T-helper 2 cell treated with Interferon-gamma antibody and Interleukin-4, amounts not matched to agents 5 μg/mL and 100 μg/mL, for 36 hours (primary cell): ENCODE measurements at places on chromosomes 7 and 10.

DNA sequence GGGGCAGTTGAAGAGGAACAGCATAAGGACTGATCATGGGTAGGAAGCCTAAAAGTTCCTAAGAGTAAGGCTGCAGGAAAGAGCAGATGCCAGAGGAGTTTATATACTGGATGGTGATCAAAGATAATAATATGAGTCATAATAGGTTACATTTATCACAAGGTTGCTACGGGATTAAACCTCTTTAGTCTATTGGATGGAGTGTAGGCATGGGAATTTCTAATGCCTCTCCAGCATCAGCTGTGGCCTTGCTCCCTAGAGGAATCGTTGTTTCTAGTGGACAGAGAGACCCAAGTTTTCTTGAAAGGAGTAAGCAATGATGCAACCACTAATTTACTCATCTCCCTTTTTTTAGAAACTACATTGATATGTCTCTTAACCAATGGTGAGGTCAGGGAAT is 213.4 kb downstream of the GPR37 start:
- no peak for DNase-seq

DNA sequence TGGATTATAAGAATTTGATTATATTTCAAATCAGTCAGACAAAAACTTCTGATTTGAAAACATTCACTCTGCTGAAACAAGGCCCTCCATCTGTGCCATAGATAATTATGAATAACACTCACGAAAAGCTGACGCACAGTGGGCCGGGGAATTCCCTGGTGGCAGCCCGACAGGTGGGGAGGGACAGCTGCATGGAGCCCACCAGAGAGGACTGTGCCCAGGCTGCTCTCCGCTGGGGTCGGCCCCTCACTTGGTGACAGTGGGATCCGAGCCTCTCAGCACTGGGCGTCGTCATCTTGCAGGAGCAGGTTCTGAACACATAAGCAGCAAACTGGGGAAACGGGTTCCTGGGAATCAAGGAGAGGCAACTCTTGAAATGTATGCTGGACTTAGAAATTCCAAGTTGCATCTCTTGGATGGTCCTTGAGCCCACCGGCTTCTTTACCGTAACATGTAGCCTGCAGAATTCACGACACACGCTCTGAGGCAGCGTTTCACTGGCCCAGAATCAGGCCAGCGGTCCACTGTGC is 41.4 kb downstream of the AFAP1L2 start:
- DNase-seq, result no peak

GRCh38 chr7:105079348-105079747 is 65.3 kb downstream of the KMT2E start:
- DNase-seq, result no peak

DNA sequence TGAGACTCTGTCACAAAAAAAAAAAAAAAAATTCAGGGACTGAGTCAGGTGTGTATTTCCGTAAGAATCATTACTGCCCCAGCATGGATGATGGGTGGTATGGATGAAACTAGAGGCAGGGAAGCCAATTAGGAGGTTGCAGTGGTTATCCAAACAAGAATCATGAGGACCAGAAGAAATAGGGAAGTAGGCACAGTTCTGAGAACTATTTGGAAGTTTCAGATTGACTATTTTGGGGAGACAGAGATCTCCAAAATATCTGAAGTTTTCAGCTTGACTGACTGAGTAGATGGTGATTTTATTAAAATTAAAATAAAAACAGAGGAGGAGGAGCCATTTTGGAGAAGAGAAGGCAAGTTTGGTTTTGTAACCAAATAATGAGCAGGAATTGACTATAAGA is 119.4 kb upstream of the NRBF2 start:
- no peak for DNase-seq

- DNase-seq, result no peak
Measured at GRCh38 chr10:127984945-127985344, 78.0 kb downstream of the PTPRE start.

DNA sequence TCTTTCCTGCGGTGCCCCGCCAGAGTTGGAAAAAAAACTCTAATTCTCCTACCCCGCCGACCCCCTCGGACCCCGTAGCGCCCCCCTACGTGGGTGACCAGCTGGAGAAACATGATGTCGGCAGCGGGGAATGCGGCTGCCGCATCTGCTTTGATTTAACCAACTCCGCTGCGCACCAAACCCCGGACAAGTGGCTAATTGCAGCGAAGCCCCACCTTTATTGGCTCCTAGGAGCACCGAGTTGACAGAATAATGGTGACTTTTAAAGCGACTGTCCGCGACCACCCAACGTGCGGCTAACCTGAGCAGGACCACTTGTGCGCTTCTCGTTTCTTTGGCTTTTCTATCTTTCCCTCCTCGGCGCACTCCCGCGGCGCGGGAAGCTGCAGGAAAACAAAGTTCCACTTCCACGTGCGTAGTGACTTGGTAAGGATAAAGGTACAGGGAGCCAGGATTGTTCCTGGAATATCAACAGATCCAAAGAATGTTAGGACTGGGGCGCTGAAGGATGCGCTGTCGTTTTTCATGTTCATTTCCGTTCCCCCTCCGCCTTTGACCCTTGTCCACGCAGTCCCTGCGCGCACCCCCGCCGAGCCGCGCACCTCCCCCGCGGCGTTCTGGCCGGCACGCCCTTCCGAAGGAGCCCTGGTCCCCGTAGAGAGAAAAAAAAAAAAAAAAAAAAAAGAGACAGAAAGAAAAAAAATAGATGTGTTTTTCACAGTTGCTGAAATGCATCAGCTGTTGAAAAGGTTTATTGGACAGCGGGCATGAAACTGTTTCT is 1.4 kb downstream of the WNT16 start:
- no peak for DNase-seq

DNA sequence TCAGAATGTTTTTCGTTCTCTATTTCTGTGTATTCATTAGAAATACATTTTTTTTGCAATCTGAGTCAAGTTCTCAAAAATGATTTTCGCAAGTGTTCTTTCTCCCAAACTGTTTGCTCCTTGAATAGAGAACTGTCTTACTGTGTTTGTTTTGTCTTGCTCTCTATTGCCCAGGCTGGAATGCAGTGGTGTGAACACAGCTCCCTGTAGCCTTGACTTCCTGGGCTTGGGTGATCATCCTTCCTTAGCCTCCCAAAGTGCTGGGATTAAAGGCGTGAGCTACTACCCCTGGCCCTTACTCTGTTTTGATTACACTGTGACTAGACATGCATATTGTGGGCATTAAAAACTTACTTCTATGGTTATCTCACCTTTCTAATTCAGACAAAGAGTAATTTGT is 56.7 kb downstream of the LUC7L2 start:
- DNase-seq, result no peak

GRCh38 chr10:1310271-1310789 is 254.1 kb downstream of the WDR37 start:
- DNase-seq, result no peak

DNA sequence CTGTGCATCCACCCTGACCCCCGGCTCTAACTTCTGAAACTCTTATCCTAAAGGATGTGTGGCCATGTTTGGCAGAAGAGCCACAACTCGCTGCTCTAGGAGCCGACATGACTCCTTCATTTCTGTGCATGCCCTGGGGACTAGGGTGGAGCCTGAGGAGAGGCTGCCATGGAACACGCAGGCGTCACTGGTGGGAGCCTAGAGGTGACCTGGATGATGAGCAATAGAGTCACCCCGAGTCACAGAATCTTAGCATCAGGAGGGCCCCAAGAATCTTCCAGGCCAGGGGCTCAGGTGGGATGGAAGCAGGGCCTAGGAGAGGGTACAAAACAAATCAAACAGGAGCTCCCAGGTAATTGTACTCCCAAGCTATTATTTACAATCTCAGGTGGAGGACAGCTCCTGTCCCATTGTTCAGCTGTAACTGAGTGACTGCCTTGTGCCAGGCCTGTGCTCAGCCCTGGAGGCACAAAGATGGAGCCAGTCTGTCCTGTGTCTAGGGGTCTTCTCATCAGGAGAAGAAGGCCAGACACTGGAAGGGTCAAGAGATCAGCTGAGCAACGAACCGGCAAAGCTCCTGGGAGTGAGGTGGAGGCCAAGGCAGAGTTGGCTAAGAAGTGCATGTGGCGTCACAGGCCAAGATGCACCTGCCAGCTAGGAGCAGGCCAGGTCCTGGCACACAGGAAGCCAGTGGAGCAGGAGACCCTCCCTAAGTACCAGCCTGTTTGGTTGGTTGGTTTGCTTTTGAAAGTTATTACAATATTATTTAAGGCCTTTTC is 5.8 kb upstream of the ZNF22 start:
- DNase-seq, result no peak

GRCh38 chr7:31864646-31865045 is 177.6 kb downstream of the PPP1R17 start:
- DNase-seq, result no peak

DNA sequence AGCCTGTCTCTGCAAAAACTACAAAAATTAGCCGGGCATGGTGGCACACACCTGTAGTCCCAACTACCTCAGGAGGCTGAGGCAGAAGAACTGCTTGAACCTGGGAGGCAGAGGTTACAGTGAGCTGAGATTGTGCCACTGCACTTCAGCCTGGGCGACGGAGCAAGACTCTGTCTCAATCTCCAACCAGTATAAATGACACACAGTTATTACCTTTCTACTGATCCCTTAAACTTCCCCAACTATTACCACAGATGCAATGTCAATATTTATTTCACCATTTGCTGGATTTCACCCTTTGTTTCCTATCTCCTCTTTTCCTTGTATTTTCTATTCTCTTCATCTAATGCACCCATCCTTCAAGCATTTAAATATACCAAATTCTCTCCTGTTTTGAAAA is 431.8 kb downstream of the GRM8 start:
- DNase-seq, result no peak

GRCh38 chr7:15015545-15016314 is 113.2 kb upstream of the DGKB start:
- DNase-seq, result no peak

GRCh38 chr10:68171539-68172080 is 60.3 kb downstream of the ATOH7 start:
- DNase-seq, result no peak

DNA sequence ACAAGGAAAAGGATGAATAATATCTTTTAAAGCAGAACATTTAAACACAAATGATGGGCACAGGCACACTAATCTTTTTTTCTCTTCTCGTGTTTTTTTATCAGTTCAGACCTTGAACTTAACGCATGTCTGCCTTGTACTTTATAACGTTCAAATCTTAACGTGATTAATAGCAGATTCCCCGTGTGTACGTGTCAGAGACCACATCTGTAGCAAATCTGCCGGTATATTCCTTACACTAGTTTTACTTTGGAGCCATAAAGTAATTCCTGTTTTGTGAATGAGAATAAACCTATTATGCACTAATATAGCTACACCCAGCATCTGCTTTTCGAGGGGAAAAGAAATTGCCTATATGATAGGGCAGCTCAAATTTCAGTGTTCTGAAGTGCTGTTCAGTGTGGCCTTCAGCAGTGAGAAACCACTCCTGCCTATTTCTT is 166.0 kb upstream of the TCF7L2 start:
- DNase-seq, result no peak

GRCh38 chr10:84654671-84655070 is 326.3 kb downstream of the CCSER2 start:
- DNase-seq, result no peak

GRCh38 chr10:75404815-75405597 is 3.4 kb upstream of the ZNF503 start:
- DNase-seq, result no peak

- DNase-seq, result no peak
Measured at GRCh38 chr10:97338041-97338440, 3.5 kb upstream of the FRAT2 start.

DNA sequence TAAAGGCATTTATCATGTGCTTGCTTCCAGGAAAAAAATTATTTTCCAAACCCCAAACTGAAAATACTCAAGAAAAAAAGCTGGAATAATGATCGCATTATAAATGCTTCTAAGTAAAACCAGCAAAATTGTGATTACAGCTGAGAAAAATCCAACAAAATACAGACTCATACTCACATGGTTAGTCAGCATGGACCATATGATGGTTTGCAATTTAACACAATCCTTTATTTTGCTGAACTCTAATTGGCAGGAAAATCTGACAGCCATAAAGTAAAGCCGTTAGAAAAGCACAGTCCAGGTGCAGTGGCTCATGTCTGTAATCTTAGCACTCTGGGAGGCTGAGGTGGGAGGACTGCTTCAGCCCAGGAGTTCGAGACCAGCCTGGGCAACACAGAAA is 59.6 kb downstream of the BRI3 start:
- DNase-seq, result no peak

DNA sequence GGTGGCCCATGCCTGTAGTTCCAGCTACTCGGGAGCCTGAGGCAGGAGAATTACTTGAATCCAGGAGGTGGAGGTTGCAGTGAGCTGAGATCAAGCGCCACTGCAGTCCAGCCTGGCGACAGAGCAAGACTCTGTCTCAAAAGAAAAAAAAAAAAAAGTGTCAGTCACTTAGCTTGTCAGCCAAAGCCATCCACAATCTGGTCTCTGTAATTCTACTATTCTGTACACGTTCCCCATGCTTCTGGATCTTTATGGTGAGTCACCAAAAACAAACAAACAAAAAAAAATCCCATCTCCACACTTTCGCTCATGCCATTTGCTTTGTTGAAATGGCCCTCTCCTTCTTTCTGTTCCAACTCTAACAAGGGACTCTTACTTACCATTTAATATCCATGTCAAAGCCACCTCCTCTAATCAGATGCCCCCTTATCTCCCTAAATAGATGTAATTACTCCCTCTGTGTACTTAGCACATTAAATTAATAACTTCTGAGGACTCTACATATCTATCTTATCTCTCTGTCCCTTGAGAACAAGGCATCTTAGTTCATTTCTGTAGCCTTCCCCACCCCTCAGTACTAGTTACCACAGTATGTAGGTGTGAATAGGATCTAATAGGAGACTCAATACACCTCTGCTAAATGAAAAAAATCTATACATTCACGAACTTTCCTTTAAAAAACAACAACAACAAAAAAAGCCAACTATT is 128.4 kb downstream of the ELMO1 start:
- DNase-seq, result no peak

- DNase-seq, result peak; percentile 42
Measured at GRCh38 chr7:30594048-30594539, 584 bp upstream of the GARS1 start.

GRCh38 chr10:118430190-118430589 is 88.1 kb upstream of the FAM204A start:
- no peak for DNase-seq

- DNase-seq, result no peak
Measured at GRCh38 chr7:137820677-137821420, 25.9 kb downstream of the DGKI start.

DNA sequence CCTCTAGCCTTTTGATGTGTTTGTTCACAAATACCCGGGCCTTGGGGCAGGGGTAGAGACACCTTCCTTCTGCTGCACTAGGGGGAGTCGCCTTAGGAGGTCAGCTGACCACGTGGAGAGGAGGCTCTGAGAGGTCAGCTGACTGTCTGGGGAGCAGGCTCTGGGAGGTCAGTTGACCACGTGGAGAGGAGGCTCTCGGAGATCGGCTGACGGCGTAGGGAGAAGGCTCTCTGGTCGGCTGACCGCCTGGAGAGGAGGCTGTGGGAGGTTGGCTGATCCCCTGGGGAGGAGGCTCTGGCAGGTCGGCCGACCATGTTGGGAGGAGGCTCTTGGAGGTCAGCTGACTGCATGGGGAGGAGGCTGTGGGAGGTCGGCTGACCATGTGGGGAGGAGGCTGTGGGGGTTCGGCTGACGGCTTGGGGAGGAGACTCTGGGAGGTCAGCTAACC is 59.6 kb upstream of the LYZL1 start:
- DNase-seq, result no peak

DNA sequence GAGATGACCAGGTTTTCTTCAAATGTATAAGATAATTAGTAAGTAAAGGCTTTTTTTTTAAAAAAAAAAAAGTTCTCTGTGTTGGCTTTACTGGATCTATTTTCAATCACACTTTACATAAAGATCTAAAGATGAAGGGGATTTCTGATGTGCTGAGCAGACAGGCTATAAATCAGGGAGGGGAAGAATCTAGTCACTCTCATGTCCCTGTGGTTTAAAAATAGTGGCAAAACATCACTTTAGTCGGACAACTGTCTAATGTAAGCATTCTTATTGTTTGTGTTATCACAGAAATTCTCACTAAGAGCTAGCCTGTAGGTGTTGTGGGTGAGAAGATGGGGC is 132.7 kb downstream of the ICA1 start:
- peak; percentile 25 for DNase-seq
